Peyer's patch (tissue), 4 donors: ENCODE measurements at places on chromosomes 6 and 20.

- DNase-seq: peak; percentile 25
Measured at GRCh38 chr20:3652676-3653596, 10.3 kb downstream of the GFRA4 start.

DNA sequence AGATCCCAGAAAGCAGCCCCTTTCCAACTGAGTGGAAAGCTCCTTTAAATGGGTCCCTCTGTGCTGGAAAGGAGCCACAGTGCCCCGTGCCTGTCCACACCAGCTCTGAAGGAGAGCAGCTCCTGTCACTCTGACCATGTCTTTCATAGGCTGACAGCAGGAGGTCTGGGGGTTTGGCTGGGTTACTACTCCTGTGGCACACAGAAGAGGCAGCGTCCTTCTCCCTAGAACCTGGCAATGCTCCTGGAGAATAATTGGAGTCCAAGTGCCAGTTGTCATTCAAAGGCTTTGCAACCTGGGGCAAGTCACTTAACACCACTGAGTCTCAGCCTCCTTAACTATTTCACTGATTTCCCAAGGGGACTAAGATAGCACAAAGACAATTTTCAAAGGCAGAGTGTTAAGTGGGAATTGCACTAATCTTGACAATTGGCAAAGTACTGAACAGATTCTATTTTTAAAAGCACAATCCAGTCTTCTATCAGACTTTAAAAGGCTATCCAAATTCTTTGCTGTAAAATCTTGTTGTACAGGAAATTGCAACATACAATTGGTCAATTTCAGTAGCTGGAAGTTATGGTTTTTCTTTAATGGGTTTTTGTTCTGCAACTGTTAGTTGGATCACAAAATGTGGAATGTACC, 457.2 kb downstream of the KIF16B start:
- DNase-seq: no peak

- DNase-seq: peak; percentile 54
Measured at GRCh38 chr6:47655719-47656595, 42.4 kb upstream of the ADGRF4 start.

GRCh38 chr20:11012975-11013374, 339.2 kb upstream of the JAG1 start:
- DNase-seq: no peak

DNA sequence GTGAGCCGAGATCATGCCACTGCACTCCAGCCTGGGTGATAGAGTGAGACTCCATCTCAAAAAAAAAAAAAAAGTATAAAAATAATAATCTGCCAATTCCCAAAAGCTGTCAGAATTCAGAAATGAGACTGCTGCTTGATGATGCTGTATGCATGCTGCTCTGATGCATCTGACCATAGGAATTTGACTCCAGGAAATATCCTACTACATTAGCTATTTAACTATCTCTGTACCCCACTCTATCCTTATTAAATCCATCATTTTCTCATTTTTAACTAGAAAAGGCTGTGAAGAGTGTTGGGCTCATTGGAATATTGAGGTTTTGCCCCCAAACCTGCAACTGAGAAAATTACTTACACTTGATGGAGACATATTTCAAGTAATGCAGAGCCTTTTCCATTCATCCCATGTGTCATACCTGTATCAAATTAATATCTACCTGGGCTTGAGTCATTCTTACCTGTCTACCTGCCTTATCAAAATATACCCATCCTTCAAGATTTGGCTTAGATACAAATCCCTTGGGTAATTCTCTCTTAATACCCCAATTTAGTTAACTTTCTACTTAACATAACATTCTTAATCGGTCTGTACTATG, 135.2 kb upstream of the PREP start:
- DNase-seq: no peak

- DNase-seq: peak; percentile 79
Measured at GRCh38 chr6:129671442-129672340, 38.3 kb downstream of the ARHGAP18 start.

GRCh38 chr6:114334237-114334636, 8.6 kb downstream of the HS3ST5 start:
- no peak for DNase-seq

DNA sequence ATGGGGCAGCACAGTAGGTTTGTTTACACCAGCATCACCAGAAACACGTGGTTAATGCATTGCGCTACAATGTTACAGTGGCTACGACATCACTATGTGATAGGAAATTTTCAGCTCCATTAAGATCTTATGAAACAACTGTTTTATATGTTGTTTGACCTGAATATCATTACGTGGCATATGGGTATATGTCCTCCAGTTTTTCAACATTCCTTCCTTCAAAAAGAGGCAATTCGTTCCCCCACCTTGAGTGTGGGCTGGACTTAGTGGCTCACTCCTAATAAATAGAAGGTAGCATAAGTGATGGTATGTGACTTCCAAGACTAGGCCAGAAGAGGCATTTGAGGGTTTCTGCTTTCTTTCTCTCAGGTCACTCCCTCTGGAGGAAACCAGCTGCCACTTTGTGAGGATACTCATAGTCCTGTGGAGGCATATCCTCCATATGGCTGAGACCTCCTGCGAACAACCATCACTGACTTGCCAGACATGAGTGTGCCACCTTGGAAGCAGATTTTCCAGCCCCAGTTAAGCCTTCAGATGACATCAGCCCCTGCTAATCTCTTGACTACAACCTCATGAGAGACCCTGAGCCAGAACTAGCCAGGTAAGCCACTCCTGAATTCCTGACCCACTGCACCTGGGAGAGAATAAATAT, 2.3 kb upstream of the TRAM2 start:
- DNase-seq: no peak

- DNase-seq: no peak
Measured at GRCh38 chr20:483815-484644, 21.7 kb upstream of the TBC1D20 start.
